Right ventricle myocardium inferior (tissue), 1 donor: ENCODE measurements at places on chromosomes 1 and 21. TPM values are rescaled to one million over a fixed set of nuclear protein-coding genes. Genes with fewer than 3 reads are reported as not detected.

The KIF26B gene
- total RNA-seq = 3.8 TPM

The CCDC24 gene
- 0.89 TPM for total RNA-seq

The ATAD3A gene
- total RNA-seq = 17.9 TPM

The MRAP gene
- 1.4 TPM for total RNA-seq

The ACOT11 gene
- 43.4 TPM for total RNA-seq

The MTR gene
- 49.0 TPM for total RNA-seq

The SLC1A7 gene
- not detected for total RNA-seq

The ITLN2 gene
- not detected for total RNA-seq

The FAM43B gene
- total RNA-seq = 4.5 TPM

The BROX gene
- 32.0 TPM for total RNA-seq

The EPHB2 gene
- 3.5 TPM for total RNA-seq

The MROH9 gene
- not detected for total RNA-seq

The MAN1C1 gene
- 19.5 TPM for total RNA-seq

The TMIGD3 gene
- total RNA-seq = 1.7 TPM

The C1orf115 gene
- 22.4 TPM for total RNA-seq

The TMPRSS15 gene
- total RNA-seq = not detected

The BLACAT1 gene
- not detected for total RNA-seq

The BCAN gene
- 0.35 TPM for total RNA-seq

The VPS45 gene
- total RNA-seq = 49.0 TPM

The APCS gene
- not detected for total RNA-seq
